Femur (tissue), 1 donor: ENCODE measurements at places on chromosomes 11 and 22.

GRCh38 chr11:86523738-86524619 lies 148.4 kb downstream of the ME3 start:
- DNase-seq: no peak

- no peak for DNase-seq
Measured at GRCh38 chr11:118200497-118200896, 24.1 kb upstream of the SCN2B start.

GRCh38 chr11:74627381-74627780 lies 35.0 kb downstream of the POLD3 start:
- DNase-seq: no peak

DNA sequence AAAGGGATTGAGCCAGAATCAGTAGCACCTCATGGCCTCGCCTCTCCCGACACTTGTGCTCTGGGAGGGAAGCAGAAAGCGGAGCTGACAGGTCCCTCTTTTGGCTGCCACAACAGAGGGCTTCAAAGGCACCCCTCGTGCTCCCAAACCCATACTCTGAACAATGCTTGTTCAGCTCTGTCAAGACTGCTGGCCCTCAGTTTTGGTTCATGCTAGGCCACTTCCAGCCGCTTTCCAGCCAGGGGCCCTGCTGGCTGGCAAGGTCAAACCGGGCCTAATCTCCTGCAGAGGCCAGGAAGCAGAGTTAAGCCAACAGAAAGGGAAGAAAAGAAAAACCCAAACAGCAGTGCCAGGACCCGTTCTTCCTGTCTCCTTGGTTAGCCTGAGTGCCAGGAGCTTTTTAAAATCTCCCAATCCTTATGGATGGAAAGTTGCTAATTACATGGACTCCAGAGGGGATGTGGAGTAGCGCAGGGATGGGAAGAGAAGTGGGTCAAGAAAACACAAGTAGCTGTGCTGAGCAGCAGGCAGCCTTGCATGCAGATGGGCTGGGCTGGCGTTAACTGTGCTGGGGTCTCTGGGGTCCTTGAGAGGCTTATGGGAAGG lies 150.6 kb downstream of the GRIK4 start:
- no peak for DNase-seq

DNA sequence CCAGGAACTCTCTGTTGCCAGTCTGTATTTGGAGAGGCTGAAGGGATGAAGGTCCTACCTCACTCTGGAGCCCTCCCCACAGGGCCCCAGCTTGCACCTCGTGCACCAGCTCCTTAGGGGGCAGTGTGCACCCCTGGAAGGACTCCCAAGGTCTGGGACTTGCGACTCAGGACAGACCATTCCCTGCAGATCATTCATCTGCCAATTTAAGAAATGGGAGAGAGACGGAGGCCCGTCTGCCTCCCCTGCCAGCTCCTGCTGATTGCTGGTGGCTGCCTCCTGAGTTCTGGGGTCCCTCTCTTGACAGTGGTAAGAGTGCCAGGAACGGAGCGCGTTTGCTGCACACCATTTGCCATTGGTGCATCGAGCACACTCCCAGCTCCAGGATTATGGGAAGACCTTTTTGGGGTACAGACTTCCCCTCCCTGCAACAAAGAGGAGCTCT lies 27.4 kb upstream of the MALAT1 start:
- peak; percentile 68 for DNase-seq

DNA sequence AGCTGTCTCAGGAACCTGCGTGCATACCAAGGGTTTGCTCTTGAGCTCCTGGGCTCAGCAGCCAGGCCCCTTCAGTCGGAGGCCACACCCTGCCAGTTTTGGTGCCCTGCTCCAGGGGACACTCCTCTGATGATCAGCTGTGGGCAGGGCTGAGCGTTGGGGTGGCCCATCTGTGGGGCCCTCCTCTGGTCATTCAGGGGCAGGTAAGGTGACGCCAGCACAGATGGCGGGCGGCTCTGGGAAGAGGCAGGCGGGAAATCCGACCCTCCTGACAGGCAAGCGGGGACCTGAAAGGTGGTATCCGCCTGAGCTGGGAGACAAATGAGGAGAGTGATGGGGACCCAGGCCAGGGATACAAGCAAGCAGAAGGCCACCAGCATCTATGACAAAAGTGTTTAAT lies 3.8 kb upstream of the MFNG start:
- no peak for DNase-seq

GRCh38 chr11:123173040-123173855 lies 21.8 kb downstream of the CLMP start:
- DNase-seq: peak; percentile 43

GRCh38 chr22:46376908-46377524 lies 41.5 kb downstream of the TRMU start:
- DNase-seq: no peak

- no peak for DNase-seq
Measured at GRCh38 chr22:26786398-26786797, 129.0 kb downstream of the MIAT start.

DNA sequence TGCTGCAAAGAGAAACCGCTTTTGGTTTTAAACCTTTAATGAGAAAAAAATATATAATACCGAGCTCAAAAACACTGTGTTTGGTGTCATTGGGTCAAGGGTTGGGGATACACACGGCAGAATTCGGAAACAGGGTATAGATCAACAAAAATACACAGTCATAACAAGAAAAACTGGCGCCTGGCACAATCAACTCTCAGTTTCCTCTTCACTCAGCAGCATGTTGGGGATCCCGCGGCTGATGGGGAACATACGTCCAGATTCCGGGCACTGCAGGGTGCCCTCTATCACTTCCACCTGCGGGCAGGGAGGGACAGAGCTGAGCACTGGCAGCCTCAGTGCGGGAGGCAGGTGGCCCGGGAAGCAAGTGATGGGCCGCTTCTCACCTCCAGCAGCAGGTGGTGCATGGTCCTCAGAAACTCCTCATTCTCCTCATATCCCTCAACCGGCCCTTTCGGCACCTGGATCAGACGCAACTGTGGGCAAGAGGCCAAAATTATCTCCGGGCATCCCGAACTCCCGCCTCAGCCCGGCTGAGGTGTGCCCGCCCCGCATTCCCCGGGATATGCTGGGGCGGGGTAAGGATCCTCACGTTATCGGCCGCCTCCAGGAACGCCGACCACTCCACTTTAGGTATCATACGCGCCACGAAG lies 561 bp downstream of the TRMT112 start:
- DNase-seq: no peak

DNA sequence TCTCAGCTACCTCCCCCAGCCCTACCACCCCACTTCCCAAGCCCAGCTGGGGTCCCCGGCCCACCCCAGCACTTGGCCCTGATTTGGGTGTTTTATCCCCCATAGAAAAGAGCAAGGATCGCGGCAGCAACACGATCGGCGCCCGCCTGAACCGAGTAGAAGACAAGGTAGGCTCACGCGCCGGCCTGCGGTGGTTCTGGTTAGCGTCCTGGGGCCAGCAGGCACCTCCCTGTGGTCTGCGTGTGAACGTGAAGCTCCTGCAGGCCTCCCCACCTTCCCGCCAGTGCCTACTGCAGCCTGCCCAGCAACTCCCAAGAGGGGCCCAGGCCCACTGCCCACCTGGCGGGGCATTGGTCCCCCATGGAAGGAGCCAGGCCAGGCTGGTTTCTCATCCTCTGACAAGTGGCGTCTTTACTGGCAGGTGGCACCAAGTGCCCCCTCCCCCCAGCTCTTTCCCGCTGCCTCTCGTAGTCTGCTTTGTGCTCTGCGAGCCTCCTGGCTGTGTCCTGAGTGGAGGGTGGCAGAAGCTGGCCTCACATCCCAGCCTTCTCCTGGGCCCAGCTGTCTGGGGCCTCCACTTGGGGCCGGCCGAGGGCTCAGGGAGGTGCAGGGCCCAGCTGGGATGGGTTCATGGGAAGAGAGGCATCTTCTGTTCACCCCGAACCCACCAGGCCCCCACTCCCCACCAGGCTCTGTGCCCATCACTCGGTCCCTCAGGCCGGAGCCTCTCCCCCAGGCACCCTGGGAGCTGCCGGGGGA lies 78.3 kb upstream of the KCNQ1OT1 start:
- DNase-seq: peak; percentile 40

GRCh38 chr11:71496421-71496820 lies 30.6 kb upstream of the KRTAP5-7 start:
- no peak for DNase-seq

DNA sequence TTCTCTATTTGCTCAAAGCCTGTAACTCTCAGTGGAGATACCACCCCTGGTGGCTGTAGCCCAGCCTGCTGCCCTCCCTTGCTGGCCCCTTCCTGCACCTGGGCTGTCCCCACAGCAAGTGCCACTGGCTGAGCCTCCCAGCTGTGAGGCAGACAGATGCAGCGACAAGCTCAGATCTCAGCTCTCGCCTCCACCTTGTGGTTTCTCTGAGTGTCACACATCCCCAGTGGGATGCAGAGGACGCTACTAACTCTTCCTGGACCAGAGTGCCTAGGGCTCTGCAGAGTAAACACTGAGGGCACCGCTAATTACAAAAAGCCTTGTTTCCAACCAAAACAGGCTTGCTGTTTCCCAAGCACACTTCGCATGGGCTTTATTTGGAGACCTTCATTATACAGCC lies 8.9 kb downstream of the YPEL1 start:
- DNase-seq: no peak

GRCh38 chr11:107271425-107271824 lies 186.2 kb downstream of the CWF19L2 start:
- DNase-seq: no peak
